Dorsolateral prefrontal cortex (tissue), 122 donors: ENCODE measurements at places on chromosomes 5 and 9. TPM values are rescaled to one million over a fixed set of nuclear protein-coding genes. Genes with fewer than 3 reads are reported as not detected.

The LCN1 gene
- not detected for total RNA-seq

The TNFSF15 gene
- total RNA-seq, result 0.15 TPM

The ZNF366 gene
- total RNA-seq, result 5.1 TPM

GRCh38 chr9:119881898-119882297 is 512.7 kb upstream of the BRINP1 start:
- DNase-seq, result no peak

The CD180 gene
- 0.28 TPM for total RNA-seq

GRCh38 chr5:120866997-120867396 is 402.9 kb downstream of the PRR16 start:
- DNase-seq, result no peak

DNA sequence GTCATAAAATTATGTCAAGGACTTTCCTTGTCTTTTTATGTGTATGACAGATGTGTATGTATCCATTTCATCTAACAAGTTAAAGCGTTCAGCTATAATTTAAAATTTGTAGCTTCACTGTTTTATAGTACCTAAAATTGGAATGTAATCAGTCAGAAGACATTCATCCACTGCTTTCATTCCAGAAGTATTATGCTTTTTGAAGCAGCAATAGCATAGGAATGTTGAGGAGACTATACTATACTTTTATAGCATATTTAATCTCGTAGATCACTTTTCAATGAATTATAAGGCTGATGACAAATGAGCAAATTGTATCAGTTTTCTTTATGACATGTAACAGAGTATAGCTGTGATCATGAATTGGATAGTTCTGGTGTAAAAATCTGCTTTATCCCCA is 6.9 kb downstream of the PCDHGA12 start:
- DNase-seq, result no peak
